ENCODE measurements at places on chromosomes 3 and 15.

GRCh38 chr15:69298354-69298696 lies 387 bp upstream of the PAQR5 start:
- peaks cover 38% of the 10 kb centered on the region for H3K27me3 ChIP-seq
- peaks cover 5% of the 10 kb centered on the region for H3K4me1 ChIP-seq
- H3K36me3 ChIP-seq: no peaks in the 10 kb centered on the region

GRCh38 chr15:88605189-88606069 lies 15.7 kb upstream of the AEN start:
- H3K4me1 ChIP-seq: peaks cover 38% of the 10 kb centered on the region
- DNase-seq: peak; percentile 80
- H3K27ac ChIP-seq: no peak overlapping the region
- H3K27me3 ChIP-seq: peaks cover 63% of the 10 kb centered on the region

DNA sequence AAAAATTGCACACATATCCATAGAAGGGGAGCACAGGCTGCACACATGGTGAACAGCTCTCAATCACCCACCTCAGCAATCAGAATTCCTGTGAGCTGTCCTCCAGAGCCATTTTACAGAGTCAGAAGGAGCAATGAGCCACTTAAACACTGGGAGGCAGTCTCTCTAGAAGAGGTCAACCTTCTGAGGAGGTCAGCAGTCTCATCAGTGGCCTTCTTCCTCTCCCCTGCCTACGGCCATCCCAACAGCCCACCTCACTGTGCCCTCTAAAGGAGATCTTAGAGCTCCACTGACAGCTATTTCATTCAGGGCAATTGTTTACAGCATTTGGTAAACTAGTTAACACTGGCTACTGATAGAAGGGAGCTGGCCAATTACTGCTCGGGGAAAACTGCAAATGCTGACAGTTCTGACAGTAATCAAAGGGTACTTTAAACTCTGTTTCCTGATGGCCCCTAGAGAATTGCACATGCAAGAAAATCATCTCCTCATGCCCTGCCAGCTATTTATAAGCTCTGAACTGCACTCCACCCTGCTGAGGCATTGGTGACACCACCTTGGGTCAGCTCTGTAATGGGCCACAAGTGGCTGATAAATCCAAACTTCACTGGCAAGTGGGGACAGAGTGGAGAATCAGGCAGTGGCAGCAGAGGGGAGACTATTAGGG lies 42.1 kb upstream of the TSPAN3 start:
- H3K4me1 ChIP-seq: no peaks in the 10 kb centered on the region
- no peak overlapping the region for H3K4me3 ChIP-seq
- no peak for DNase-seq

DNA sequence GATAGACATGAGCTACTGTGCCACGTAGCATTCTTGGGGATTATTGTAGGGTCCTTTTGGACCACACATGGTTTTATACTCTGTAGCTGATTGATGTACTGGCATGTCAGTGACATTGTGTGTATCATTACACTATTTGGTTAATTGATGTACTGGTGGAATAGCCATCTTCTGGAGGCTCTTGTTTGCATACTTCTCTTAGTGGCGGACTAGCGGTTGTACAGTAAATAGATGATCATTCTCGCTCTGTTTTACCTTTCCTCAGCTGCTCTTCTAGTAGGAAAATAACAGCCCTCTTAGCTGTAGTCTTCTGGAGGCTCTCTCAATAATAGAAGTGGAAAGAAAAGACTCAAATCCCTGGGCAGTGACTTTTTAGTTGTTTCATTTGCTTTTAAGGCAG lies 24.8 kb downstream of the IGF1R start:
- peaks cover 35% of the 10 kb centered on the region for H3K4me1 ChIP-seq
- no peak for DNase-seq
- H3K36me3 ChIP-seq: peaks cover 15% of the 10 kb centered on the region
- H3K27ac ChIP-seq: no peak overlapping the region
- no peak overlapping the region for H3K4me3 ChIP-seq
- H3K27me3 ChIP-seq: no peaks in the 10 kb centered on the region

- DNase-seq: no peak
- no peaks in the 10 kb centered on the region for H3K4me1 ChIP-seq
- no peaks in the 10 kb centered on the region for H3K36me3 ChIP-seq
- no peak overlapping the region for H3K4me3 ChIP-seq
Observed at GRCh38 chr3:71462586-71462985, 120.9 kb downstream of the FOXP1 start.

- peaks cover 14% of the 10 kb centered on the region for H3K4me1 ChIP-seq
- H3K27me3 ChIP-seq: no peaks in the 10 kb centered on the region
- no peaks in the 10 kb centered on the region for H3K36me3 ChIP-seq
- no peak overlapping the region for H3K27ac ChIP-seq
- no peak for DNase-seq
Observed at GRCh38 chr15:57503911-57504598, 87.6 kb upstream of the MYZAP start.

- H3K27ac ChIP-seq: no peak overlapping the region
- no peaks in the 10 kb centered on the region for H3K27me3 ChIP-seq
- no peak for DNase-seq
Observed at GRCh38 chr15:90557186-90558084, 27.7 kb downstream of the CRTC3 start.

GRCh38 chr3:69126999-69127398 lies 4.6 kb upstream of the LMOD3 start:
- no peaks in the 10 kb centered on the region for H3K27me3 ChIP-seq
- no peaks in the 10 kb centered on the region for H3K4me1 ChIP-seq
- H3K27ac ChIP-seq: no peak overlapping the region
- no peak overlapping the region for H3K4me3 ChIP-seq

DNA sequence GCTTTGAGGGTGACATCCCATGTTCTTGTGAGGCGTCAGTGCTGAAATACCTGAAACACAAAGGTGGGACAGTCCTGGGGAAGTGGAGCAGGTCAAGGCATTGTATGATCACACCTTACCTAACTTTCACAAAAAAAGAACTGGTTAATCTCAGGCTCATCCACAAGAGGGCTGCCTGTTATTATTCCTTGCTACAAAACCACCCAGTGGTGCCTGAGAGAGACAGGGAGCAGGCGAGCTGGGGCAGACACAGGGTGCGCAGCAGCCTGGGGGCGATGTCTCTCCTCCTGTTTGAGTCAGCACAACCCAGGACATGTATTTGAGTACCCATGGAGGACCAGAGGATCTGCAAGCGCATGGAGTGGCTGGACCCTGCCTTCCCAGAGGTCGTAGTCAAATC lies 316.8 kb upstream of the ATP10A start:
- no peak overlapping the region for H3K27ac ChIP-seq
- DNase-seq: peak; percentile 17
- H3K27me3 ChIP-seq: no peaks in the 10 kb centered on the region
- no peak overlapping the region for H3K4me3 ChIP-seq

All from neuronal stem cell (in vitro differentiated cells).